ENCODE measurements at places on chromosomes 12 and 14.

GRCh38 chr14:83347874-83348273, 1814.2 kb upstream of the SEL1L start:
- DNase-seq, result no peak

GRCh38 chr12:6552140-6552551, 3.7 kb downstream of the IFFO1 start:
- DNase-seq, result no peak

GRCh38 chr14:71322655-71323250, 415.5 kb downstream of the PCNX1 start:
- peak; percentile 62 for DNase-seq

- no peak for DNase-seq
Observed at GRCh38 chr12:60834806-60835205, 1239.0 kb downstream of the SLC16A7 start.

DNA sequence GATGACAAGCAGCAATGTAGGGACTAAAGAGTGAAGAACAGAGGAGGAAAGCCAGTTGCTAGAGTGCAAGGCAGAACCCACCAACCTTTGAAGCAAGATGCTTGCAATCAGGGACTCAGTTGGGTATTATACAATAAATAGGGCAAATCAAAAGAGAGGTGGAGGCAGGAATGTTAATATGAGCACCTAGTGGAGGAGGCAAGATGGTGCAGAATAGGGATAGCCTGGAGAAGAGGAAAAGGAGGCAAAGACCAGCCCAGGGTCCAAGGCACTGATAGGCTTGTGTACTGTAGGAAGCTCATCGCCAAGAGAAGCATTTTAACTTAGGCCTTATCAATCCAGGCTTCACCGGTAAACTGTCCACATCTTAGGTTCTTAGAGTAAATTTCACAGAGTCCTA, 137.2 kb downstream of the ARMH4 start:
- no peak for DNase-seq

DNA sequence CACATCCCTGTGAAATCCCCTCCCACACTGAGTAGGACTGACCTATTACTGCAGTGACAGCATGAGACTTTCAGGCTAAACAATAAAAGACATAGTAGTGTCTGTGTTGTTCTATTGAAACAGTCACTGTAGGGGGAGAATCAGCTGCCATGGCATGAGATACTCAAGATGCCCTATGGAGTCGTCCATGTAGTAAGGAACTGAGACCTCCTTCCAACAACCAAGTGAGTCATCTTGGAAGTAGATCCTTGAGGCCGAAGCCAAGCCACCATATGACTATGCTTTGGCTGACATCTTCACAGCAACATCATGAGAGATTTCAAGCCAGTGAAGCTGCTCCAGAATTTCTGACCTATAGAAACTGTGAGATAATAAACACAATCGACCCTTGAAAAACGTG, 12.1 kb upstream of the LRP6 start:
- DNase-seq, result no peak

DNA sequence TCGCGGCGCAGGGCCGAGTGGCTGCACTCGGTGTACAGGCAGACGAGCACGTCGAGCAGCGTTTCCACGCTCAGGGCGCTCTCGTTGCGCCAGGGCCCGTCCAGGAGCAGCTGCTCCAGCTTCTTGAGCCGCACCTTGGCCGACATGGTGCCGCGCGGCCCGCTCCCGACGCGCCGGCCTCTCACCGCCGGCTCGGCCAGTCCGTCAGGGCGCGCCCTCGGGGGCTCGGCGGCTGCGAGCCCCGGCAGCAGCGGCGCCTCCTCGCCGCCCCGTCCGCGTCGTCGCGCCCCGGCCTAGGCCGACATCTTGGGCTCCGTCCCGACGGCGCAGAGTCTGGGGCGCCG, 349 bp downstream of the CDC42BPB start:
- DNase-seq, result no peak

DNA sequence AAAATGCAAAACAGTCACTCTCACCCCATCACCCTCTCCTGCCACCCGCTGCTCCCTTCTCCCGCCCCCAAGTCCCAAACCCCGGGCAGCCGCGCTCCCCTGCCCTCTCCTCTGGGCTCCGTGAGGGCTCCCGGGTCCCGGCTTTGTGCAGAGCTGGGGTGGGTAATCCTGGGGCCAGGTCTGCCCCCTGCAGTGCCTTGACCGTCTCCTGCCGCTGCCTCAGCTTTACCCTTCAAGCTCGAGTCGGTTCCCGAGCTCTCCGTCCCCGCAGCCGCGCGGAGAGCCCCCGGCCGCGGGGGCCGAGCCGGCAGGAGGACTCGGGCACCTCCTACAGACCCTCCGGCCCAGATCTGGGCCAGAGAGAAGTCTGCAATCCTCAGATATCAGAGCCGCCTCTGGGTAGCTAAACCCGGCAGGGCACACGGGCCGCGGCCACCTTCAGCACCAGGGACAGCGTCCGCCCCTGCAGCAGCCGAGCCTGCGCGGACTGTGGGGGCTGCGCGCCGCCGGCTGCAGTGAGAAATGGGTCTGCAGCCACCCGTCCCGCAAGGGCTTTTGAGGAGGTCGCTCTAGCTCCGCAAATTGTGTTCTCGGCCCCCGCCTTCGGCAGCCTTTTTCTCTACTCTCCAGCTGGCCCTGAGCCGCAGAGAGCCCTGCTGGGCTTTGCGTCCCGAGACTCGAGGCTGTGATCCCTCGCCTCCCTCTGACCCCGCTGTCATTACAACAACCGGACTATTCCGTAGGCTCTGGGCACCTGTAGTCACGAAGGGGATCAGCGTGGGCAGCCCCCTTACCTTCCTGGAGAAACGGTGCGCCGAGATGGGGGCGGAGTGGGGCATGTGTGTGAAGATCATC, 1.2 kb downstream of the PRMT8 start:
- peak; percentile 5 for DNase-seq

DNA sequence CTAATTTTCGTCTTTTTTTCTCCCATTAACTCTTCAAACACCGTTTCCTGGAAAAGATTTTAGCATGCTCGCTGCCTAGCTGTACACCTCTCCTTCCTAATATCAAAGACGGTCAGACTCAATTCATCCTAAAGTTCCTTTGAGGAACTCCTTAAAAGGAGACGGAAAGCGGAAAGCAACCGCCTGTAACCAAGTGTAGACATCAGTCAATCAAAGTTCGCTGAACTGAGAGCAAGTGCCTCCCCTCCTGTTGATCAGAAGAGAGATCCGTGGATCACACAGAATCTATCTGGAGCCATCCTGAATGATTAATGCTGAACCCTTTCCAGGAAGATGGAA, 412 bp upstream of the TEP1 start:
- DNase-seq, result peak; percentile 34

DNA sequence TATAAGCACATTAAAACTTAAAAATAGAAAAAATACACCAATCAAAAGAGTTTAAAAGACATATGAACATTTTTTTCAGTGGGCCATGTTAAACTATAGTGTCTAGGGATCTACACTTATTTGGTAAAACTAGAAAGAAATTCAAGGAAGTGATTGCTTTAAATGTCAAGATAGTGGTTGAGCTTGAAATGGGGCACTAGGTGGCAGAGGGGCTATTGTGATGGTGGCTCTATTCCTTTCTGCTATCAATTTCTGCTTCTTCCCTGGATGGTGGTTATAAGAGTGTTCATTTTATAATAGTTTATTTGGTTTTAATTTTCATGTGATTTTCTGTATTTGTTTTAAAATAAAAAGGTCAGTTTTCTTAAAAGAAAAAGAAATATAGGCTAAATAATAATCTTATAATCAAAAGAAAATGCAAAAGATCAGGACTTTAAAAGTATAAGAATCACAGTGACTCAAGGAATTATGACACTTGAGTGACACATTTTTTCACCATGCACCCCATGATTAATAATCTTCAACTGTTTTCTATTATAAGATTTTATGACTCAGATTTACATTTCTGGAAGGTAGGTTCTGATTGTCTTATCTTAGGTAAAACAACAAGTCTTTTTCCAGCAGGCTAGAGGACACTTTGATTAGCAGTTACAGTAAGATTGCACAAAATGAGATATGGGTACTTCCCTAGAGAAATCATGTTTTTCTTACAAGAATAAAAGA, 137.5 kb downstream of the FSCB start:
- no peak for DNase-seq

DNA sequence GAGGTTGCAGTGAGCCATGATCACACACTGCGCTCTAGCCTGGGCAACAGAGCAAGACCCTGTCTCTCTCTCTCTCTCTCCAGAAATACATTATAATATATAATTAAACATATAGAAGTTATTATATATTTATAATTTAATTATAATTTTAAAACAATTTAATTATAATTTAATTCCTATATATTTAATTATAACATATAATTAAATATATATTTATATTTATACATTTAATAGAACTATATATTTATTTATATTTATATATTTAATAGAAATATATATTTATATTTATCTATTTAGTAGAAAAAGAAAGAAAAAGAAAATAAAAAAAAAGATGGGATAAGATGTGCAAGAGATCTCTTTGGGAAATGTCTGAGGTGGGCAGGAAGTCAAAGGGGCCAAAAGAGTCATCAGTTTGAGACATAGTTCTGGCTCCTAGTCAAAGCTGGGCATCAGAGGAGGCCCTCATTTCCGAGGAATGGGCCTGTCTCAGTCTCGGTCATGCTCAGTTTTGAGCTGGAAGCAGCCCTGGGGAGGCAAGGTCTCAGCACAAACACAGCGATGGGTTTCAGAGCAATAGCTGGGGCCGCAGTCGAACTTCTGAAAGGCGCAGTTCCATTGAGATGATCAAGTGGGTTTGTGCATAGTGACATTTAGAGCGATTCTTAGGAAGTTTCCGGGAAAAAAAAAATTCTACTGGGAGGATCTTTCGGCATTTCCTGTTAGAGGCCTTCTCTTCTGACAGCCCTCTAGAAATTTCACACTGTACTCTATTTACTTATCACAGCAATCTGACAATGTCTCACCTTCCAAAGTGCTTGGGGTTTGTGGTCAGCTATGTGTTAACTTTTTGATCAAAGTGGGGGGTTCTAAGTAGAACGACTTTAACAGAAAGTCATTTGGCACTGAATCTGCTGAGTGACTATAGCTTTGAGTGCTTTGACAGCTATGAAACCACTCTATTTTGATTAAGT, 58.7 kb upstream of the GZMB start:
- no peak for DNase-seq

Measured in naive B cell (primary cell).